ENCODE measurements at places on chromosomes 2 and 18.

DNA sequence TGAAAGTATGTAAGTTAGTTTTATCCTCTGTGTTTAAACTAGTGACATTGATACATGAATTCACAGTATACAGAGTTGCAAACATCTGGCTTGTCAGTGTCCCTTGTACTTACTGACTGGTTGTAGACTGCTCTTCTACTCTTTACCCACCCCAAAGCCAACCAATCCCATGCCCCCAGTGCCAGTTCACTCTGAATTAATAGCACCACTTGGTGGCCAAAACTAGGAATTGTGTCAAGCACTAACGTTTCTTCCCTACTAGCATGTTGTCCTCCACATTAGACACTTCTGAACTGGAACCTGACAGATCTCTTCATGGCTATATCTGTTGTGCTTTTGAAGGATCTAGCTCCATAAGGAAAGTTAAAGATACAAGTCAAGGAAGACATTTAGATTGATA is 27.2 kb upstream of the OTX1 start:
- DNase-seq: no peak

DNA sequence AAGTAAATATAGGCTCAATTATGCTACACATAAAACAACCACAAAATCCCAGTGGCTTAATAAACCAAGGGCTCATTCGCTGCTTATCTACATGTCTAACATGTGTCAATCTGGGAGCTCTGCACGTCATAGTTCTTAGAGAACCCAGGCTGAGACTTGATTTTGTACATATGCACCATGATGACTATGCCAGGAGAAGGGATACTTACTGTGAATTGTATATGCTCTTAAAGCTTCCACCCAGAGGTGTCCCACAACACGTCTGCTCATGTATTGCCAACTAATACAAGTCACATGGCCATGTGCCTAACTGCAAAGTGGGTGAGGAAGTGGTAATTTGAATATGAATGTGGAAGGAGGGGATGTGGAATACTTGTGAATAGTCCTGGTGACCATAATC is 262.1 kb downstream of the CPS1 start:
- DNase-seq: no peak

DNA sequence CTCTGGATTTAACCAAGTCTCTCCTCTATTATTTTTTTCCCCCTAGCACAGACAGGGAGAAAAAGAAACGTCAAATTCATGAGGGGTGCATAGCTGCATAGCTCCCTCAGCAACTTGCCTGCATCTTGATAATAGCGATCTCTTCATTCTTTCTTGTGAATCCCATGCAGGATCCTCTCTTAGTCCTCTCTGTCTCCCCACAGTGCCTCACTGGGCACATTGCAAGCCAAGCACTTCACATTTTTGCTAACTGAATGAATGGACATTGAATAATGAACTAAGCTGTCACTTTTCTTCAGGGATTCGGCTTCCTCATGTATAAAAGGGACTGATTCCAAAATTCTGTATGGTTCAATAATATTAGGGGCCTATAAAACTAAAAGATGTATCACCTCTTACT is 2.9 kb upstream of the EPB41L3 start:
- DNase-seq: peak; percentile 20

DNA sequence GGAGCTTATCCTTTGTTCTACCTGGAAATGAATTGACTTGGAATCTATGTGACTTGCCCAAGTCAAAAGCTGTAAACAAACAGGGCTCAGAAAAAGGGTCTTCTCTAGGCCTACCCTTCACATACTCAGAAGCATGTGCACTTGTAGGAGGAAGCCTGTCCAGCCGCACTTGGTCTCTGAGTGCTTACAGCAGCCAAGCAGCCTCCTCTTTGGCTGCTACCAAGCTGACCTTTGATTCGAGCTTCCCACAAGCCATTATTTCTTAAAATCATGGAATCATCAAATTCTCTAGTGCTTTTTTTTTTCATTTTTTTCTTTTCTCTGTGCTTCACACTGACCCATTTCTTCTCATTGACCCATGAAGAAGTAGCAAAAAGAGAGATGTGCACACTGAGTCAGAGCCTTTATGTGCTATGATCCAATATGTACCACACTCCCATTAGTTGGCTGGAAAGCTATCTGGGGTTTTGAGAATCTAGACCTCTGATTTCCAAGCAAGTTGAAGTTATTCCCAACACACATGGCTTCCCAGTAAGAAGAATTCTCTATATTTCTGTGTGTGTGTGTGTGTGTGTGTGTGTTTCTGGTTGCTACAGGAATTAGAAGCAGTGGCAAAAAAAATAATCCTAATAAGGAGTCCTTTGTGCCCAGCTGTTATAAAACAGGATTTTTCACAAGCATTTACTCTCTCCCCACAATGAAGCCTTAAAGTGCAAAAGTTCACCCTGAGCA is 550.3 kb upstream of the TNP1 start:
- no peak for DNase-seq

DNA sequence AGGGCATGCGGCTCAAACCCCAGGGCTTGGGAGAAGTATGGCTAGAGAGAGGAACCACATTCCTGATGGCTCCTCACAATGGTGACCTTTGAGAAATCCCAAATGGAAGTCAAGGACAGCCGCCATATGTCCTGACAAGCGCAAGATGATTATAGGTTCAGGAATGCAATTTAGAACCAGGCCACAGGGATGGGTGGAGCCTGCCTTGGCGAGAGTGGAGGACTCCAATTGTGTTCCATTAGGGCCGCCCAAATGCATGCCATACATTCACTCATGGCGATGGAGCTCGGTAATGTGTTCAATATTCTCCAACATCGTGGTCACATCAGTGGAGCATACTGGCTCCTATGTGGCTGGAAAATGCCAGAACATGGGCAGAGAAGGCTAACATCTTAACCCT is 662.9 kb upstream of the ID2 start:
- DNase-seq: no peak

DNA sequence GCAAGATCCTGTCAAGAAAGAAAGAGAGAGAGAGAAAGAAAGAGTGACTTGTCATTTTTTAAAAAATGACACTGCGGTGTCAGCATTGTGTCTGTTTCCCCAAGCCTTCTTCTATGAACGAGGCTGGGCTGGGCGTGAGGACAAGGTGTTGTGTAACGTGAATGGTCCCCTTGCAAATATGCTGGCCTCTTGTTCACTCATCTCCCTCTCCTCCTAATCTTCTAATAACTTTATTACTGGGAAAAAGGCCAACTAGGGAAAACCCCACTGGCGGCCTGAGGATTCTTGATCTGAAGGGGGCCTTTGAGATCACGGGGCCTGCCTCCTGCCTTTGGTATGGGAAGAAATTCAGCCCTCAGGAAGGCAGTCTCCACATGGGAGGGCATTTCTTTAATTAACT is 163.1 kb downstream of the MIB1 start:
- no peak for DNase-seq

GRCh38 chr2:181309586-181309985 is 147.6 kb upstream of the ITGA4 start:
- DNase-seq: no peak

GRCh38 chr2:170245312-170245711 is 67.4 kb downstream of the MYO3B start:
- no peak for DNase-seq

GRCh38 chr2:172664766-172665165 is 70.9 kb upstream of the RAPGEF4 start:
- no peak for DNase-seq

DNA sequence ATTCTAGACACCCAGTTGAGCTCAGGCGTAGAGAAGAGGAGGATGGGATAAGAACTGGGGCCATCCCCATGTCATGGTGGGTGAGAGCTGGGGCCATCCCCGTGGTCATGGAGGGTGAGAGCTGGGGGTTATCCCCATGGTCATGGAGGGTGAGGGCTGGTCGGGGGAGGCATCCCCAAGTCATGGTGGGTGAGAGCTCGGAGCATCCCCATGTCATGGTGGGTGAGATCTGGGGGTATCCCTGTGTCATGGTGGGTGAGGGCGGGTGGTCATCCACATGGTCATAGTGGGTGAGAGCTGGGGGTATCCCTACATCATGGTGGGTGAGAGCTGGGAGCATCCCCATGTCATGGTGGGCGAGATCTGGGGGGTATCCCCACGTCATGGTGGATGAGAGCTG is 52.5 kb downstream of the IL1RL2 start:
- DNase-seq: no peak

DNA sequence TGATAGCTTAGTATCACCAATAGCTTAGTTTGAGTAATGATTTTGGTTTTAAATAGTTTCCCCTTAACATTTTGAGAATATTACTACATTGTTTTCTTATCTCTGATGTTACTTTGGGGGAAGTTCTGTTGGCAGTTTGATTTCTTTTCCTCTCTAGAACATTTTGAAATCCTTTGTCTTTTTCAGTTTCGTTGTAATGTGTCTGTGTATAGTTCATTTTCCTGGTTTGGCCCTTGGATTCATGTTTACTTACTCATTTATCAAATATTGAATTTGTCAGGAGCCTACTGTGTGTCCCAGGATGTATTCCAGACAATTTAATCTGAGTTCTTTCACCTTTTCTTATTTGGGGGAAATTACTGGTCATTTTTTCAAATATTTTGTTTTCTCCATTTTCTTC is 16.7 kb downstream of the ANKRD12 start:
- no peak for DNase-seq

All from caudate nucleus (tissue), 63 donors.